ENCODE measurements at places on chromosomes 11 and 22.

GRCh38 chr22:42885446-42885845 is 28.4 kb upstream of the ARFGAP3 start:
- no peak for DNase-seq

GRCh38 chr11:24617856-24618255 is 121.0 kb downstream of the LUZP2 start:
- DNase-seq, result no peak

DNA sequence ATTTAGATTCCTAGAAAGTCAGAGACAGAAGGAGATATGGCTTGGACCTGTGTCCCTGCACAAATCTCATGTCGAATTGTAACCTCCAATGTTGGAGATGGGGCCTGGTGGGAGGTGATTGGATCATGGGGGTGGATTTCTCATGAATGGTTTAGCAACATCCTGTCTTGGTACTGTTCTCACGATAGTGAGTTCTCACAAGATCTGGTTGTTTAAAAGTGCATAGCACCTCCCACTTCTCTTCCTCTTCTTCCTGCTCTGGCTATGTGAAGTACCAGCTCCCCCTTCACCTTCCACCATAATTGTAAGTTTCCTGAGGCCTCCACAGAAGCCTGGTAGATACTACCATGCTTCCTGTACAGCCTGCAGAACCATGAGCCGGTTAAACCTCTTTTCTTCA is 27.6 kb upstream of the PAMR1 start:
- DNase-seq, result no peak

- no peak for DNase-seq
Observed at GRCh38 chr11:130560781-130561109, 112.3 kb downstream of the ADAMTS15 start.

DNA sequence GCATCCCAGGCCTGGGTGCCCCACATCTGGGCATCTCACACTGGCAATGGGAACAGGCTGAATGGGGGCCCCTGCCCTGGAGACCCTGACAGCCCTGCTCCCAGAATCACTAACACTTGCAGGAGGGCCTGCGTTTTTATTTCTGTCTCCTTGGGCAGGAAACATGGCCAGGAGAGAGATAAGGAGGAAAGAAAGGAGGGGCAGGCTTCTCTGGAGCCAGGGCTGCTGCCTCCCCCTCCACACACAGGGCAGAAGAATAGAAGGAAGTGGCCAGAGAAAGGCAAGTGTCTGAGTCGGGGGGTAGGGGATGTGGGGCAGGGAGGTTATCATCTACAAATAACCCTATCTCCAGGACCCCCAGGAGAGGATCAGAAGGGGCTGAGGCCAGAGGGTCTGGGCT is 25.5 kb upstream of the TSPAN18 start:
- DNase-seq, result no peak

GRCh38 chr11:24900960-24901549 is 404.2 kb downstream of the LUZP2 start:
- no peak for DNase-seq

DNA sequence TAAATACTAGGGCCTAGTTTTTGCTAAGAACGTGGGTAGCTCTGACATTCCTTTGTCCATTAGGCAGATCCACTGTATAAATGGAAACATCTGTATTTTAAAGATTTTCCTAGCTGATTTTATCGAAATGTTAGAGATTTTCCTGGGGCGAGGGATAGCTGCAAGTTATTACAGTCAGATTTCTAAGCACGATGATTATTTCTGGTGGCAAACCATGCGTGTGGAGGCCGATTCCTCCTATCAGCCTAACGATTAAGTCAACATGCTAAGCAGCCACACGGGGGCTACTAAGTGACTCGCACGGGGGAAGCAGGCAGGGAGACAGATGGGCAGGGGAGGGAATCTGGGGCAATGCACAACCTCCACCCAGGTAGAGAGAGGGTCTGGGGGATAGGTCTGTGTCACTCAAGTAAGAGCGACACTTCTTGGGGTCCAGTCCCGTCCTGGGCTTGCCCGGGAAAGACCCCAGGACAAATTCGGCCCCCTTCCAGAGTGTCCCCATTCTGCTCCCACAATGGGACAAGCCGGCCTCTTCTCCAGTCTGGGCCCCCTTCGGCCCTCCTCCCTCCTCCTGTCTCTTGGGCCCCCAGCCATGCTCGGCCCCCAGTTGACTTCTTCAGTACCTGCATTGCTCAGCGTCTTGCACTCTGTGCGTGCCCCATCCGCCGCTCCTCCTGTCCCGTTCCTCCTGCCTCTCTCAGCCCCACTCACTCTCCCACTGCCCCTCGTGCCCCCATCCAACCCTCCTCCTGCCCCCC is 571 bp downstream of the C11orf24 start:
- DNase-seq, result peak; percentile 48

GRCh38 chr11:45176996-45177395 is 30.6 kb downstream of the PRDM11 start:
- DNase-seq, result no peak

- no peak for DNase-seq
Observed at GRCh38 chr11:45796461-45796861, 8.5 kb upstream of the SLC35C1 start.

GRCh38 chr11:74135127-74135840 is 35.5 kb downstream of the C2CD3 start:
- DNase-seq, result no peak

DNA sequence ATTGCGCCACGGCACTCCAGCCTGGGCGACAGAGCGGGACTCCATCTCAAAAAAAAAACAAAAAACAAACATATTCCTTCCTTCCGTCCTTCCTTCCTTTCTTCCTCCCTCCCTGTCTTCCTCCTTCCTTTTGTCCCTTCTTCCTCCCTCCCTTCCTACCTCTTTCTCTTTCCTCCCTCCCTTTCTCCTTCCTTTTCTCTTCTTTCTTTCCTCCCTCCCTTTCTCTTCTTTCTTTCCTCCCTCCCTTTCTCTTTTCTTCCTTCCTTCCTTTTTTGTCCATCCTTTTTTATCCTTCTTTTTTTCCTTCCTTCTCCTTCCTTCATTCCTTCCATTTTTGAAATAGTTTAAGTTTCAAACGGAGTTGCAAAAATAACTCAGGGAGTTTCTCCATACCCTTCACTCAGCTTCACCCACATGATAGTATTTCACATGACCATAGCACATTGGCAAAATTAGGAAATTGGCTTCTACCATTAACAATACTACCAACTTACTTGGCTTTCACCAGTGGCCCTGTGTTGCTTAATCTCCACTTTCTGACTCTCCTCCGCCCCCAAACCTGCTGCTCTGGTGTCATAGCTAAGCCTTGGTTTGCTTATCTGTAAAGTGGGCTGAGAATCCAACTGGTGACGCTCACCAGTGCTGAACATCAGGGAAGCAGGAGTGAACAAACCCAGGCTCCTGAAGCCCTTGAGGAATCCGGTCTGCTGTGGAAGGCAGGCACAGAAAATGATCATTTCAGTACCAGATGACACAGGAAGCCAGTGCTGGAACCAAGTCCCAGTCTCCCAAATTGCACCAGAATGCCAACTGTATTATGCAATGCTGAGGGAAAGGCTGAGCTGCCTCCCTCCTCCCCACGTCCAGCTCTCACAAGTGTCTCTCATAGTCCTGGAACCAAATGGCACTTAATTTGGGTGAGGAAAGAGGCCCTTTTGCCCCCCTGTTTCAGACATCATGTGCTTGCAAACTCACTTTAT is 17.2 kb upstream of the CRYBB3 start:
- DNase-seq, result no peak

DNA sequence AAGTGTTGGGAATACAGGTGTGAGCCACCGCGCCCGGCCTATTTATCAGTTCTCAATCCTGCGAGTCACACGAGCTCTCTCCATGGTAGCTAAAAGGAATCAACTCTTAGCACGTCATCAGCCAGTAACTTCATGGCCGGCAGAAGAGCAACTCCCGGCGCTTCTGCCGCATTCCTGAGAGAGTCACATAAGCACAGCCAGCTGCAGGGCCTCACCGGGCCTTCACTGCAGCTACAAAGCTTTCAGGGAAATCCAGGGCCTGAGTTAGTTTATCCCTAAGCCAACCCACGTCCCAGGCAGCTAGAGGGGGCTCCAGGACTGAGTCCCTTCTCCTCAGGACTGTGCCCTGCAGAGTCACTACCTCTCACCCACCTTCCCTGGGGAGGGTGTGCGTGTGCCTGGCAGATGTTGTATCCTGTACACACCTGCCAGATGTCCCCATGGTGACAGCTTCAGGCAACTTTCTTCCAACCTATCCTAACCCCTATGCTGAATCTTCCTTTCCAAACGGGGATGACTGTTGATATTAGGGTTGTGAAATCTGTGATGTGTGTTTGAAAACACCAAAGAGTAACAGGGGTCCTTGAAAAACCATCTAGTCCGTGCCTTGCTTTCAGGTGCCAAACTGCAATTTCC is 45.9 kb upstream of the ARFGAP3 start:
- no peak for DNase-seq

- no peak for DNase-seq
Observed at GRCh38 chr11:27046956-27047355, 6.3 kb downstream of the BBOX1 start.

- peak; percentile 15 for DNase-seq
Observed at GRCh38 chr11:118610225-118610772, 2.9 kb downstream of the PHLDB1 start.

GRCh38 chr11:36512016-36512415 is 1.9 kb upstream of the TRAF6 start:
- no peak for DNase-seq

DNA sequence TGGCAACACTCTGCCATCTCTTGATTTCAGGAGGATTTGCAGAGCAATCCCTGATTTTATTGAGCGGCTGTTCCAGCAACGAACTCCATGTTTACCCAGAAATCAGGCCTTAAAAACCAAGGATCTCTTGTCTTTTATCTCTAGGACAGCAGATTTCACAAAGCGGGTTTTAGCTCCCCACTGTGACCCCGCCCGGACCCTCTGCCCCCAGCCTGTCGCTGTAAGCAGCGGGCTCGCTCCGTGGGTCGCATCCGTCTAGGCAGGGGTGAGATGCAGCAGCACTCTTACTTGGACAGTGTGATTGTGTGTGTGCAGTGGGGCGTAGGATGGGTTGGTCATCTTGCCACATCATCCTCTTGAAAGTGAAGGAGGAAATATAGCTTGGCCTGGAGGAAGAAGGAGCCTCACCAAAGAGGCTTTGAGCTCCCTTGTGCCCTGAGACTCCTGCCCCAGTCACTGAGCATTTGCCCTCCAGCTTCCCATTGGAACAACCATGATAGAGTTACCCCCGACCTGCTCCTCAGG is 189.2 kb upstream of the TBCEL start:
- DNase-seq, result no peak

- no peak for DNase-seq
Observed at GRCh38 chr11:45661439-45662055, 3.9 kb downstream of the CHST1 start.

DNA sequence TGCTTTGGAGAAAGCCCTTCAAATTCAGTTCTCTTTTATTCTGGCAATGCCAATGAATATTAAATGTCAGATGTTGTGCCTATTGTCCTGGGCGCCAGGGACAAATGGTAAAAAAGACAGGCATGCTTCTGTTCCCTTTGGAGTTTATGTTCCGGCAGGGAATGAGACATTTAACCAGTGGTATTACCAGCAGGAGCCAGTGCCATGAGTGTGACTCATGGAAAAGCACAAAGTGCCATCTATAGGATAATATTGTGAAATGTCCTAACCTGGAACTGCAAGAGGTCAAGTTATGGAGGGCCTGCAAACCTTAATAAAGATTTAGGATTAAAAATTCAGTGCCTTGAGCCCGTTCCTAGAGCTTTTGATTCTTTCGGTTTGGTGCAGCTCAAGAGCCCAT is 39.5 kb downstream of the REXO2 start:
- DNase-seq, result no peak

DNA sequence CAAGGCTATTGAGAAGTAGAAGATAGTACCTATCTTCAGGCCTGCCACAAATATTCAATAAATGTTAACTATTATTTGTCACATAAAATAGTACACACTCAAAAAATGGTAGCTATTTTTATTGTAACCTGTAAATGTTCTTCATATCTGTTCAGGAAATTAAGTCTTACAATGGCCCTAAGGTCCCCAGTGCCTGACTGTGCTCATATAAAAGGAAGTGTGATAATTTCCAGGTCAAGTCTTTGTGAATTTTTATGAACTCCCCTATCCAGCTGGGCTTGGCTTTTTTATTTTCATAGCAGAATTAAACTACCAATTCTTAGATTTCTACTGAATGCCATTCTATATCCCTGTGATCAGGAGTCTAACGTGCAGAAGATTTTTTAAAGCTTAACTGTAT is 284.2 kb upstream of the PITPNB start:
- no peak for DNase-seq

DNA sequence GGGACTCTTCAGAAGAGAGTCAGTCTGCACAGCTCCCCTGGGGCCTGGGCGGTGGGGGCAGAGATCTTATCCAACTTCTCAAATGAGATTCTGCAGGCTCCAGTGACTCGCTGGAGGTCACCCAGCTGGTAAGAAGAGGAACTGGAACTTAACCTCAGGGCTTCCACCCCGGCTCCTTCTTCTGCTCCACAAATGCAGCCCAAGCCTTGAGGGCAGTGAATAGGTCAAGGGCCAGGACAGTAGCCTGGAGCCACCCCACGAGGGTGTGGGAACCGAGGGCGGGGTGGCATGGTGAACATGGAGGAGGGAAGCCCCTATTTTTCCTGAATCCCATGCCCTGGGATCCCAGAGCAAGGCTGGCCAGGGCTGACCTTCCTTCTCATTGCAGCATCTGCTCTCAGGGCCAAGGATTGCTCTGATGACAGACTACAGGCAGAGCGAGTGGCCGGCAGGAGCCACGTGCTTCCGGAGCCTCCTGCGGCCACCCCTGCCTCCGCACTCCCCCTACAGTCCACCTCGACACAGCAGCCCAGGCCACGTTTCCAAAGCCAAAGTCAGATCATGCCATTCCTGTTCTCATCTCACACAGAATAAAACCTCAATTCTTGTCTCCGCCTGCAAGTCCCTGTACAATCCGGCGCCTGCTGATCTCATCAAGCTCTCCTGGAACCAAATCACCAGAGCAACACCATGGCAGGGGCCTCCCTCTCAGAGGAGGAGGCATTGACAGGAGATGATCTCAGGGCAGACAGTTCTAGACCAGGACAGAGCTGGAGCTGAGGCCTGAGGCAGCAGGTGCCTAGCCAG is 21.1 kb upstream of the UPK3A start:
- no peak for DNase-seq

GRCh38 chr22:41526830-41527799 is 17.2 kb downstream of the POLR3H start:
- DNase-seq, result peak; percentile 64

DNA sequence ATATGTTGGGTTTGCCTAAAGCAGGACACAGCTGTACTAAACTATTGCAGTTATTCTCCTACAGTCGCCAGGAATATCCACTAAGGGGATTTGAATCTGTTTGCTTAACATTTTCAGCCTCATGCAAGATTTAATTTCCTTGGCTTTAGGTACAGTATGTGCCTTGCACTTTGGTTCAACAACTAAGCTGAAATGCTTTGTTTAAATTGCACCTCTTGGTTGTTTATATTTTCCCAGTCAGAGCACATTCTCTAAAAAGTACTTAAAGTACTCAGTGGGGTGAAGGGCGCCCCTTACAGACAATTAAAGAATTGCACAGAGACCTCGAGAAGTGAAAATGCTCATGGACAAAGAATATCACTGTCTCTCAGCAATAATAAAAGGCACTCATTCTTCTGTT is 107.8 kb upstream of the MTNR1B start:
- DNase-seq, result no peak

GRCh38 chr11:134676516-134677287 is 264.7 kb upstream of the B3GAT1 start:
- DNase-seq, result no peak

Measured in stimulated activated CD4-positive, alpha-beta T cell treated with anti-CD3 and anti-CD28 coated beads, Interleukin-2, amount 100 ng/mL, for 48 hours (primary cell).